Right cardiac atrium (tissue), 5 donors: ENCODE measurements at places on chromosomes 6 and 20. TPM values are rescaled to one million over a fixed set of nuclear protein-coding genes. Genes with fewer than 3 reads are reported as not detected.

EDN3 gene
- total RNA-seq = not detected

NRSN1 gene
- total RNA-seq = not detected

RIPOR2 gene
- 2.4 TPM for total RNA-seq

HLA-DQA1 gene
- total RNA-seq = 6.5 TPM

PTPRT gene
- 0.20 TPM for total RNA-seq

WASF1 gene
- total RNA-seq = 1.5 TPM
